ENCODE measurements at places on chromosomes 1 and 21.

DNA sequence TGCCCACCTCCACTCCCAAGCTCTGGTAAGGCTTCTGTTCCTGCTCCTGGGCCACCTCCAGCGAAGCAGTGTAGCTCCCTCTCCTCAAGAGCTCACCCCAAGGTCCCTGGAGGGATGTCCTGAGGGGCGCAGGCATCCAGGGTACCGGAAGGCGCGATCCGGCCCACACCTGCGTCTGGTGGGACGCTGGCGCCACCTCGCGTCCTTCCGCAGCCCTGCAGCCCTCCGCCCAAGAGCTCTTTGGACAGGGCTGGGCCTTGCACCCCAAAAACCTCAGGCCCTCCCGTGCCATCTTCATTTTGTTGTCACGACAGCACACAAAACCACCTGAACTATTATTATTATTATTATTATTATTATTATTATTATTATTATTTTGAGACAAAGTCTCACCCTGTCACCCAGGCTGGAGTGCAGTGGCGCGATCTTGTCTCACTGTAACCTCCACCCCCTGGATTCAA lies 49.2 kb upstream of the PAX7 start:
- DNase-seq: peak; percentile 44

GRCh38 chr1:207839083-207839413 lies 71.9 kb downstream of the CD34 start:
- no peak for DNase-seq

DNA sequence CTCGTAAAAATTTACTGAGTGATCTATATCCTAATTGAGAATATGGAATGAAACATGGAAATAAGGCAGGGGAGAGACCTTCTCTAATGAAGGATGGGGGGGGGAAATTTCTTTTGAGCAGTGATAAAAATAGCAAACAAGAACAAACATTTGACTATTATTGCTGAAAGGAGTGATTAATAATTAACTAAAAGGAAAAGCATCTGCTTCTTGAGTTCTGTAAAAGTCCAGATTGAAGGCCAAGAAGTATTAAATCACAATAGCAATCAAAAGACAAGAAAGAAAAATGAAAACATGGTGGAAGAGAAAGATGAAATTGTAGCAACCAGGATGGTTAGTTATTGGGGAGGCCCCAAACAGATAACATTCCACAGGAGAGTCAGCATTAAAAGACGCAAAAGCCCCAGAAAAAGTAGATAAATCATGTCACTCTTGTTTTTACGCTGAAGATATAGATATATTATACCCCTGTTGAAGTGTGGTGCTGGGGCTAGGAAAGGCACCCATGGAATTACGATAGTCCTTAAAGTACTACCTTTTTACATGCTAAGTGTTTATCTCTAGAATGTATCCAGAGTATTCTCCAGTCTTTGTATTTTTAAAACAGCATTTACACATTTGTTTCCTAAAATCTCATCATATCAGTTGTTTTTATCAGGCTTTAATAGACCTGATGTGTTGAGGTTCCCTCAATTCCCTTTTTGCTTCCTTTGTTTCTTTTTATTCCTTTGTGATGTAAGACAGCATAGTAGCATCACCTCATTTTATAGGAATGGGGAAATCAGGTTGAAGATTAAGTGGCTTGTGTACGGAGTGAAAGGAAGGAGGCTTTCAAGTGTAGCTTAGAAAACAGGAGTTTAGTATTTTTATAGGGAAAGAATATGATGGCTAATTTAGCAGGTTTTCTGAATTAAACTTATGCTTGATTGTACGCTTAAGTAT lies 28.9 kb downstream of the DISP1 start:
- no peak for DNase-seq

- DNase-seq: no peak
Measured at GRCh38 chr1:38052750-38053415, 6.3 kb upstream of the POU3F1 start.

GRCh38 chr1:155062702-155063411 lies 683 bp upstream of the EFNA4 start:
- peak; percentile 77 for DNase-seq

GRCh38 chr1:118339400-118340124 lies 154.5 kb upstream of the SPAG17 start:
- DNase-seq: no peak

GRCh38 chr1:64864018-64864940 lies 102.1 kb downstream of the JAK1 start:
- DNase-seq: peak; percentile 8

- DNase-seq: no peak
Measured at GRCh38 chr1:64242895-64243756, 39.7 kb downstream of the UBE2U start.

DNA sequence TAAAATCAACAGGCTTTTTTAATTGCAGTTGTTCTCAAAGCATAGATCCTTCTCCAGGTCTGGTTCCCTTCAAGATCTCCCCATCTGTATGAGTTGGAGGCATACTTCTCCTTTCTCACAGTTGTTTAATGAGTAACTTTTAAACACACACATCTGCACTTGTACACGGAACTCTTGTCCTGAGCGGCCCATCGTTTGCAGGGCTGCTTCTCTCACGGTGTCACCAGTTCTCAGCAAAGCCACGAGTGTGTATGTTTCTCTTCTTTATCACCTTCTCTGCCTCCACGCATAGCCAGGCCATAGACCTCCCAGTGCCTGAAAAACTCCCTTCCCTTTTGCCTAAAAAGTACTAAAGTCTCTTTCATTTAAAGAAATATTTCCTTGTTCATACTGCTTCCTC lies 68.7 kb upstream of the ROR1 start:
- DNase-seq: no peak

- no peak for DNase-seq
Measured at GRCh38 chr21:44780137-44780502, 21.5 kb downstream of the UBE2G2 start.

GRCh38 chr1:233121947-233122559 lies 171.6 kb downstream of the NTPCR start:
- no peak for DNase-seq

DNA sequence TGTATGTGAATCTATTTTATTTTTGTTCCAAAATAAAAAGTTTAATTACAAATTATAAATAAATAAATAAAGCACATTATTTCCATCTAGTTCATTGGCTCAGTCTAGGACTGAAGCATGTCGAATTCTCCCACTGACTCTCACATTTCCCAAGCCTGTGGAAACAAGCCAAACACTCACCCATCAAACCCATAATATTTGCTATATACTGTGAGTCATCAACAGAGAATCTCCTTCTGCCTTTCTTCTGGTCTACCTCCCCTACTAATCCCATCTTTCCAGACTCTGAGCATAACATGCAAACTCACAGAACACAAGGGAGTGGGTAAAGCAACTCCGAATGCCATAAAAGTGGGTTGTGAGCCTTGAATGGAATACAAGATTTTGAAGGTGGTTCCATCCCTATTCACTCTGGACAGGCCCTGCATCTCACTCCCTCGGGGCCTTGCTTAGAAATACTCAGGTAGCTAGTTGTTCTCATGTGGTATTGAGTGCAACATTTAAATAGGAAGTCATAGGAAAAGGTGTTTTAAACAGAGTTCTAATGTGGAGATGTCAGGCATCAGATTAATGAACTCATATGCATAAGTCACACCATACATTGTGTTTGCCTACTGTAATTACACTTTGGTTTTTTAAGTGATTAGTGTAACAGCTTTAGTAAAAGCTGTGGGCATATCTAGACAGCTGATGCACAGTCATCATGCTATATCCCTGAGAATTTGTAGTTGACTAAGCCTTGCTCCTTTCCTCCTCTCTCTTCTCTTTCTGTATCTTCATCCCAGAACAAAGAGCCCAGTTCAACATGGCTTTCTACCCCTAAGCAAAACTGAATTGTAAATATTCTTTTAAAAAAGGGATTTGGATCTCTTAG lies 47.0 kb downstream of the F5 start:
- DNase-seq: no peak

GRCh38 chr1:222732216-222733159 lies 4.5 kb upstream of the FAM177B start:
- DNase-seq: no peak

DNA sequence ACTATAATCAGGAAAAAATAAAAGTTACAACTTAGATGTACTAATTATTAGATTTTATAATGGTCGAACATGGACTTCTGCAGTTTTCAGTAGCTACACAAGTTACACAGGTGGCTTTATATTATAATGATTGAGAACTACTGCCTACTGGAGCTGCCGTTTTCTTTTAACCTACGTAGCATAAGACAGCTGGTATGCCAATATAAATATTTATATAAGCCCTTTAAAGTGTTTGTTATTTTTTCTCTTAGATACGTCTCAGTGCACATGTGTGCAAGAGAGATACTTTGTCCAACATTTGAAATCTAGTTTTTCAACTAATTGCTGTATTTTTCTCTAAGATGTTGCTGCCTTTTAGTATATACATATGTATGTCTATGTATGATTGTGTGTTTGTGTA lies 42.4 kb downstream of the PDC start:
- DNase-seq: no peak

DNA sequence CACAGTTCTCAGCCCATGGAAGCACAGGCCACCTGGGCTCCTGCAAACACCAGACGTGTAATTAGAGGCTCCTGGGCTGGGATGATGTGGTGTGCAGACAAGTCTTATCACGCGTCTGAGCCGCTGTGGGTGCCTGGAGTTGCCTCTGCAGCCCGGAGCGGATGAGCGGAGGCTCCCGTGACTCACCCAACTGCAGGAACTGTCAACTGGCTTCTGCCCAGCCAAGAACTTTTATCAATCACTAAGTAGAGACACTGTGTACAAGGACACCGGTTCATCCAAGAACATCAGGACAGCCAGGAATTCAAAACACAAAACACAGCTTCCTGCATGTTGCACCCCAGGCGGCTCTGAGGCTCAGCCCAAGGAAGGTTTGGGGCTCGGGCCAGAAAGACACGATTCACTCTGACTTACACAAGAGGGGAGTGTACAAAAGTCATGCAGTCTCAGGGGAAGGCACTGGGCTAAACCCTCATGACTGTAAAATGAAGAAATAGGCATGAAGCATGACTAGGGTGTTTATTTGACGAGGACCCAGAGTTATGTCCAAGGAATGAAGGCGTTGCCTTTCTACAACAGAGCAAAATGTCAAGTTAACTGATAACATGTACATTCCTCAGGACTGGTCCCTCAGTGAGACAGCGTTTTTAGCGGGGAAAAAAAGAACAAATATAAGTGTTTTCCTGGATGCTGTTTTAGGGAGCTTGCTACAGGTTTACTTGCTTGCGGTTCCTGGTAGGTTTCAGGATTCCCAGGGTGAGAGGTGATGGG lies 21.1 kb downstream of the ERRFI1 start:
- no peak for DNase-seq

- DNase-seq: no peak
Measured at GRCh38 chr1:46404482-46405196, 10.5 kb downstream of the FAAH start.

DNA sequence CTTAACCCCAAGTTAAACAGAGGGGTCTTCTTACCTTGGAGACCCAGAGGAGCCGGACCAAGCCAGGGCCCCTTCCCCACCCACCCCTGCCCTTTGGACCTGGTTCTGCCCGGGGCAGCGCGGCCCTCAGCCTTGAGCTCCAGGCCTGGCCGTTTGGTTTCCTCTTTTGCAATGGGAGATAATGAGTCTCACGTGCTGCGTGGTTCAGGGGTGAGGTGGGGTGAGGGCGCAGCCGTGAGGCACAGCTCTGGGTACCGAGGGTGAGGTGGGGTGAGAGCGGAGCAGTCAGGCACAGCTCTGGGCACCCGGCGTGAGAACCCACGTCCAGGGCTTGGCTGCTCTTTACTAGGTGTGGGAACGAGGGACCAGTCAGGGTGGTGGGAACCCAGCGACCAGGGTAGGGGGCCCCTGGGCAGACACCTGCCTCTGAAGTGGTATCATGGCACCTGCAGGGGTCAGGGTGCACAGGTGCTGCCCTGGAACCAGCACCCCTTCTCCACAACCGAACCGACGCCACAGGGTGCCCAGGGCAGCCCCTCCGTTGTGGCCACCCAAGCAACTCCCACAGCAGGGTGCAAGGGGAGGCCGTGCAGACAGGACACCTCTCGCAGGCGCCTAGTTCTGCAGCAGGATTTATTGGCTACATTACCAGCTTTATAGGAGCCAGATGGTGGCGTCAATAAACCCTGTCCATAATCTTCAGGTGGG lies 182.2 kb downstream of the PRDM16 start:
- DNase-seq: no peak

GRCh38 chr1:102941366-102941947 lies 166.9 kb downstream of the COL11A1 start:
- no peak for DNase-seq

GRCh38 chr1:210377731-210378333 lies 49.1 kb downstream of the HHAT start:
- no peak for DNase-seq
